Right renal cortex interstitium (tissue), 3 donors: ENCODE measurements at places on chromosomes 4 and X.
A peak's percentile ranks its signal among the peaks of the same experiment; 100 is the strongest.

DNA sequence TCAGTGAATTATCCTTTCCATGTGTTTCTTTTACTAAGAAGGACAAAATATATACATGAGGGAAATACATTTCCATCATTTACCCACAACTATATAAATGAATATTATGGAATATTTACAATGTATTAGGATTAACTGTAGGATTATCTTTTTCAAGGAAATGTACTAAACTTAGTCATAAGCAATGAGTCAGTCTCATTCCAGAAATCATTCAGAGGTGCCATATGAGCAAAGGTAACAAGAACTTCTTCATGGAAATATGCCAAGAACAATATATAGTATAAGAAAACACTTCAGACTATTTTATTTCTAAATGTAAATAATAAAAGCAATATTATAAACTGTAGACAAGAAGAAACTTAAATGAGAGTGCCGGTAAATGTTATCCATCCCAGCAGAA lies 67.1 kb downstream of the USP38 start:
- DNase-seq, result no peak

DNA sequence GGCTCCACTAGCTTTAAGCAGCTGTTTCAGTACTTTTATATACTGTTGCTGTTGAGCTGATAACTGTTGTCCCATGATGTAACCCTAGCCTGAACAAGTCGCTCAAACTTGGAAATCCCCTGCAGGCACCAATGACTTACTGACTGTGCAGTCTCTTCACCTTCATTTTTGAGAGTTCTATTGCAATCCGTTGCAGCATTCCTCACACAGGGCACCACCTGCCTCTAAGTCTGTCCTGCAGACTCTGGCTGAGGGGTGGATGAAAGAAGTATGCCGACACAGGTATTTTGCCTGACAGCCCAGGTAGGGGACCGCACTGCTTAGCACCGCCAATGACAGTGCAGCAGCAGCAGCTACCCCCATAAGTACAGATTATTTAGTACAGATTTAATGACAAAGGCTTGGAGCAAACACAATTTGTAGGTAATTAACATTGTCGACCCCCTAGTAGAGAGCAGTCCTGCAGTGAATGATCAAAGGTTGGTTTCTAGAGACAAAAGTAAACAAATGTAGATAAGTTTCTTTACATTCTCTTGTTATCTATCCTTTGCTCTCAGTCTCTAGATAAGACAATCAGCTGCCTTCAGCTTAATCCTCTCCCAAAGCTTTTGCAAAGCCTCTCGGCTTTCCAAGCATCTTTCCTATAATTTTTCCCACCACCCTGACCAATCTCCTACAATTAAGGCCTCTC lies 205.0 kb downstream of the PABPC4L start:
- DNase-seq, result no peak

GRCh38 chr4:100848841-100849240 lies 331.0 kb upstream of the EMCN start:
- no peak for DNase-seq

DNA sequence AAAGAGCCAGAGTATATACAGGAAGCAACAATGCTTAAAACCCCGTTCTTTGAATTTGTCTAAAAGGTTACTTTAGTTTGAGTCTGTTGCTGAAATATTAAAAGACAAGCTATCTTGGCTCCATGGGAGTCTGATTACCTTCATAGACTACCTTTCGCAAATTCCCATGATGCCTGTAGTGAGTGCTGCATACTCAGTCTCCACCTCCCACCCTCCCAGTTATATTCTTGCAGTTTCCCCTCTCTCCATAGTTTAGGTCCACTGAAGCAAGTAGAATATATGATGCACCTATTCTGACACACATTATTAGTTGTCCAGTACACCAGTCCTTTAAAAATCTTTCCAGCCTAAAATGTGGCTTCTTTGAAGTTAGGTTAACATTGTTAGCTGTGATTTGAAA lies 2.4 kb downstream of the CNKSR2 start:
- no peak for DNase-seq

DNA sequence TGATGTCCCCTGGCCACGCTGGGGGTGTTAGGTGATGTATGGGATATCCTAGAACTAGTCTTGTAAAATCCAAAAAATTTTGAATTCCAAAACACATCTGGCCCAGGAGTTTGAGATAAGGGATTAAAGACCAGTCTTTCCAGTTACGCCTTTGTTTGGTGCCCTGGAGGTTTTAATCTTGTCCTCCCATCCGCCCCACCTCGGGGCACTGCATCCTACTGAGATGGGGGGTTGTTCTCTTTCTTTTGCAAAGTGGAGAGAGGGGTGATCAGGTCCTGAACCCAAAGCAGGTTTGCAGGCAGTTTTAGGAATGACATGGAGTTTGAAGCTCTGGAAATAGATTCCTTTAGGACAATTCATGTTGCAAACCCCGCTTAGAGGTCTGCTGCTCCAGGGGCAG lies 1.8 kb downstream of the SUV39H1 start:
- DNase-seq, result no peak

DNA sequence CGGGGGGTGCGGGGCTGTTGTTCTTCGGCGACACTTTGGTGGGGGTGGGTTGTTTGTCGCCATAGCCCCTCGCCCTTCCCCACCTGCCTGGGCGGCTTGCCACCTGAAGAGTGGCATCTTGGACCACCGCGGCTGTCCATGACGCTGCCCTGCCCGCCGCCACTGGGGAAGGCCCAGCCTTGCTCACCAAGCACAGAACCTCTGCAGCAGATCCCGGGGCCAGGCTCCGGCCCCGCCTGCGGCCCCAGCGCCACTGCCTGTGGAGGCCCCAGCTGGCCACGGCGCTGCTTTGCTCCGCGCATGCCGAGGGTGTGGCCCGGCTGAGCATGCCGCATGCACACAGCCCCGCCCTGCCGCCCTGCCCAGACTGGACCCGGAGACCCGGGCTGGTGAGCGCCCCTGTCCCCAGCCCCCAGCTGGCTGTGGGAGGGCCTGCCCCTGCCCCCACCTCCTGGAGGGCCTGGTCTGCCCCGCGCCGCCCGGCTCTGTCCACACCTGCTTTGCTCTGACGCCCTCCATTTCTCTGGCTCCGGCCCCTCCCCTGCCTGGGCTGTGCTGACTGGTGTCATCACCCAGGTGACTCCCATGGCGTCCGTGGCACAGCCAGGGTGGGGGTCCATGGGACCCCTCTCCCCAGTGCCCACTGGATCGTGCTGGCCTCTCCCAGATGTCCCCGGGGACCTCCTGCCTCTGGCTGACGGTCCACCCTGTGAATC lies 5.3 kb downstream of the NAT8L start:
- DNase-seq, result no peak

DNA sequence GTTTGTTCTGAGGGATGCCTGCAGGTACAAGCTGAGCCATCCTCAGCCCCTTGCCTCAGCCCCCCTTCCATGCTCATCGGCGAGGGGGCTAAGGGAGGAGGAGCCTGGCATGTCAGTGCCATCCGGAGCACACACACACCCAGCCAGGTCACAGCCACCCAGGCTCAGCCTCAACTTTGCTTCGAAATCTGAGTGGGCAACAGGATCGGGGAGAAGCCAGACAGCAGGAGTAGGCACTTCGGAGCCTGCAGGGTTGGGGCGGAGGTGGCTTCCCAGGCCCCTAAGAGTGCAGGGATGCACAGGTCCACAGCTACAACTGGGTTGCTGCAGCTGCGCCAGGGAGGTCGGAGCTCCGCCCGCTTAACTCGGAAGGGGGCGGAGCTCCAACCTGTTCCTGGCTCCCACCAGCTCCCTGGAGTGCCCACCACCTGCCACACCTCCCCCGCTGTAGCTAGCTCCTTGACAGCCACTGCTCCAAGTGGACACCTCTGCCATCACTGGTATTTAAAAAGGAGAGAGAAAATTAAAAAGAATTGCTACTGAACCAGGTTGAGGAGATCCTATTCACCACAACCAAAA lies 192.9 kb upstream of the GALNT7 start:
- DNase-seq, result no peak

DNA sequence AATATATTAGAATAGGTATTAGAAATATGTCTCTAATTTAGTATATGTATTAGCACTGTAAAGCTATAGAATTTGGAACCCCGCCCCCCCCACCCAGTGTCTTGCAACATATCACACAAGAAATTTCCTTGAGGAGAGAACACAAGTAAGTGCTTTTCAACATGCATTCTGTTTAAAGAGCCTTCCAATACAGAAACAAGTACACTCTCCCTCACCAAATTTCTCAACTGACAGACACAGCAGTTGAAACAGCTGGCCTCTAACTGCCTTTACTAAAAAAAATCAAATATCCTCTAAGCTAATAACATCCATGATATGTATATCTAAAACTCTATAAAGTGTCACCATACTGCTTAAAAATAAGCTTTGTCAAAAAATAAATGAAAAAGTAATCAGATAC lies 12.4 kb downstream of the CAMK2D start:
- no peak for DNase-seq

- DNase-seq, result no peak
Measured at GRCh38 chr4:90207887-90208454, 80.8 kb downstream of the CCSER1 start.

- peak; percentile 33 for DNase-seq
Measured at GRCh38 chr4:1683261-1683735, 815 bp downstream of the FAM53A start.

GRCh38 chrX:348461-349117 lies 30.0 kb upstream of the GTPBP6 start:
- DNase-seq, result no peak

GRCh38 chr4:137609718-137610430 lies 77.6 kb upstream of the PCDH18 start:
- DNase-seq, result peak; percentile 44

GRCh38 chr4:64713256-64713840 lies 304.1 kb upstream of the TECRL start:
- no peak for DNase-seq

GRCh38 chr4:87391576-87392054 lies 627 bp upstream of the HSD17B11 start:
- no peak for DNase-seq

DNA sequence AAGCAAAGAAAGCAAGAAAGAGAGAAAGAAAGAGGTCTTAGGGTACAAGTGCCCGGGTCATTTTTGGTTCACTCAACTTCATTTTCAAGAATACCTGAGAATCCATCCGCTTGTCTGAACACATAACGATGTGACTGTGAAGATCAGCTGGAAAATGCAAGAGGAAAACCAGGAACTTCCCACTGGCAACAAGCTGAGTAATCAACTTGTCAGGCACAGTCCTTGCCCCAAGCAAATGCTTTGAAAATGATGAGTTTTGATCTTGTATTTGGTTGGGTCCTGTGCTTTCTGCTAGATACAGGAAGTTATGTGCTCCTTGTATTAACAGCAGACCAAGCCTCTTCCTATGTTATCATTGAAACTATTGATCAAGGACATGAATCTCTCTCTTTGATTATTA lies 239.1 kb downstream of the ASMT start:
- no peak for DNase-seq

- DNase-seq, result no peak
Measured at GRCh38 chr4:683247-683897, 5.6 kb downstream of the SLC49A3 start.

DNA sequence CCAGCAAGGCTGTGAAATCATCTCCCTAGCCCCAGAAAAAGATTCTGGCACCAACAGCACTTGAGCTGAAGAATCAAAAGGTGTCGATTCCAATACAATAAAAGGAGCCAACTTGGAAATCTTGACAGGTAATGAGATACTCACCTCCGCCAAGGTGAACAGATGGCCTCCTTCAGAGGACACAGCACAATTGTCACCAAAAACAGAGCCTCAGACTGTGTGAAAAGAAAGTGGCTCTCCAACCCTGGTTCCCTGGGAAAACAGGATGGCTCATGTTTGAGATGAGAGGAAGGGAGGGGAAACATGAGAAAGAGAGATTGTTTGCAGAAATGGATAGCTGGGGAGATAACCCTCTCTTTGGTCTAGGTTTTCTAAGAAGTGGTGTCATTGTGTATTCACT lies 168.9 kb downstream of the HS3ST1 start:
- no peak for DNase-seq

GRCh38 chr4:114156371-114156770 lies 176.9 kb upstream of the ARSJ start:
- no peak for DNase-seq

- peak; percentile 33 for DNase-seq
Measured at GRCh38 chr4:139530833-139531427, 25.1 kb downstream of the SETD7 start.

GRCh38 chr4:72295966-72296557 lies 264.3 kb downstream of the NPFFR2 start:
- DNase-seq, result peak; percentile 36

GRCh38 chrX:23999671-24000070 lies 27.3 kb downstream of the KLHL15 start:
- DNase-seq, result no peak

DNA sequence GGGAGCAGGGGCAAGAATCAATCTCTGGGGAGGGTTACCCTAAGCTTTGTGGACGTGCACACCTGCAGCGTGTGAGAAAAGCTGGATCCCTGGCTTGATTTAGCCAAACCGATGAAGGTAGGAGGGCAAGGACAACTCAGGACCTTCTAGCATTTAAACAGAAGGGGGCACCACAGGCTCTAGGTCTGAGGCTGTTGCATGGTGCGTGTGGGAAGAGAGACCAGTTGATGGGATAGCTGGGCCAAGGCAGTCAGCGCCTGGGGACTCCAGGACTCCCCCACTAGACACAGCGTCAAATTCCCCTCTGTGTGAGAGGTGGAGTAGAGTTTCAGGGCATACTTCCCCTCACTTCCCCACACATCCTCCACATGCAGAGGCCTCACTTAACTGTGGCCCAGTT lies 4.3 kb downstream of the GABRQ start:
- DNase-seq, result no peak

DNA sequence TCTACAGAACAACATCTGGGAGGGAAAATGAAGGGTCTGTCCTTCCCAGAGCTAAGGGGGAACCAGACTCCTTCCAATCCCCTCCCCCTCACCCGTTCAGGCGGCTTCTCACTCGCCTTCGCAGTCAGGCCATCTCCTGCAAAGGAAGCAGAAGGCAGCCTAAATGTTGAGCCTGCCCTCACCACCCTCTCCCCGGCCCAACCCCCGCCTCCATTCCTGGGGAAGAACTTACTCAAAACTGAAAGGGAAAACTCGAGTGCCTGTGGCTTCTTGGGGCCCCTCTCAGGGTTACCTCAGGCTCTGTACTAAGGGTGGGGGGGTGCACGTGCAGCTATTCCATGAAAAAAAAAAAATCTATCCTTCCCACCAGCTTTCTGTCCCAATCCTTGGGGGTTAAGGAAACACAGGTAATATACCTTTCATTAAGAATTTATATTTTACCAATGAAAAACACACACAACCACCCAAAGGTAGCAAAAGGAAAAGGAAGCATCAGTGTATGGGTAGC lies 2.4 kb downstream of the ZMYM3 start:
- no peak for DNase-seq

- DNase-seq, result no peak
Measured at GRCh38 chrX:46649421-46650260, 76.1 kb downstream of the CHST7 start.

GRCh38 chr4:92136434-92136833 lies 167.3 kb upstream of the GRID2 start:
- DNase-seq, result no peak
